ENCODE measurements at places on chromosomes 5 and 9. TPM values are rescaled to one million over a fixed set of nuclear protein-coding genes. Genes with fewer than 3 reads are reported as not detected.

The GPX8 gene
- polyA plus RNA-seq = 84.0 TPM

The SPATA31D4 gene
- not detected for polyA plus RNA-seq

The FOXD4L6 gene
- polyA plus RNA-seq = not detected

The PCDHGB3 gene
- polyA plus RNA-seq = 2.6 TPM

All from right renal cortex interstitium (tissue), 3 donors.